ENCODE measurements at places on chromosomes 6 and 20. TPM values are rescaled to one million over a fixed set of nuclear protein-coding genes. Genes with fewer than 3 reads are reported as not detected.

DNA sequence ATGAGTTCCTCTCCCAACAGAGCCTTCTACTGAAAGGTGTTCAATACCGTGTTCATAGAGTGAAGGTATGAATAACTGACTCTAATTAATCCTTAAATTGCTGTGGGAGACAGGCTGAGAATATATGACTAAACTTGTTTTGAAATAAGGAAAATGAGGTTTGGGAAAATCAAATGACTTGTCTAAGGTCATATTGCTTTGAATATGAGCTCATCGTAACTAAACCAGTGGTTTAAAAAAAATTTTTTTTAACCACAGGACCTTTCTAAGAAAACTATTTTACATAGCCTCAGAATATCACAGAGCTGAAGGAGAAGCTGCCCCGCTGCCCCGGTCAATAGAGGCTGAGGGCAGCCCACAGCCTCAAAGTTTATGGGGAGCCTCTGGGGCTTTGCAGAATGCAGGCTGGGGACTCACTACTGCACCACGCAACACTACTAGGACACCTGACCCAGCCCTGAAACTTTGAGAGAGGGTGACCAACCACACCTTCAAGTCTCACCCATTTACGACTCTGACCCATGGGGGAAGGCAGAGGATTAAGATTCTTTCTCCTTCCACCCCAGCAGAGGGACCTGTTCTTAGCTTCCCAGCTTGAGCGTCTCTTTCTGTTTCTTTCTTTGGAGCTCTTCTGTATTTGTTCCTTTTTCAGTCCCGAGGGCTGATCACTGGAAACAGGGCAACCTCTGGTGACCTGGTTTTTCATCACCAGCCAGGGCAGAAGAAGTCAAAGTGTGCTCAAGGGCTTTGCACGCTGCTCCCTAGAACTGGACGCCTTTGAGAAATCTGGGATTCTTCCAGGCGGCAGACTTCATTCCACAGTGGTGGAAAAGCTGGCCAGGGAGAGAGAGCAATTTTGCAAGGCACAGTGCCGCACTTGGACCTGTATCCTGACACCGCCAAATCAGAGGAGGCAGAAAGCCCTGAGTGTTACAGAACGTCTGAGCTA is 220.2 kb downstream of the ATXN1 start:
- peaks cover 6% of the 10 kb centered on the region for H3K36me3 ChIP-seq
- no peak overlapping the region for H3K27ac ChIP-seq
- H3K4me3 ChIP-seq: no peak overlapping the region
- H3K4me1 ChIP-seq: peaks cover 7% of the 10 kb centered on the region
- no peaks in the 10 kb centered on the region for H3K27me3 ChIP-seq

DNA sequence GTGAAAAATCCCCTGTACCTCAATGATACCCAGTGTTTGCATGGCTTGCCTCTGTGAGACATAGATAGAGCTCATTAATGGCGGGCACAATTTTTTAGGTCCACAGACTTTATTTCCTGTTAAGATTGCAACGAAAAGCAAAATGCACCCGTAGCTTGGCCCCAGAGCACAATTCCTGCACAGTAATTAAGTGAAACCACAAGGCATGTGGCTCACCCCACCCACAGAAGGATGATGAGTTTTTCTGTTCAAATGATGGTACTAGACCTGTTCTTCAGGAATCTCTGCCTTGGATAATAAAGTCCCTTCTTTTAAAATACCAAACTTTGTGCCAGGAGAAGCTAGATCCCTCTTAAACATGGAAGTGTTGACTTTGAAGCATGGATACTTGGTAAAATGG is 738.1 kb downstream of the QKI start:
- DNase-seq: no peak
- H3K27me3 ChIP-seq: no peaks in the 10 kb centered on the region
- H3K4me3 ChIP-seq: no peak overlapping the region
- no peaks in the 10 kb centered on the region for H3K36me3 ChIP-seq
- no peak overlapping the region for H3K27ac ChIP-seq

Gene SLC2A10
- polyA plus RNA-seq: 10.5 TPM

- no peak overlapping the region for H3K4me3 ChIP-seq
- no peaks in the 10 kb centered on the region for H3K36me3 ChIP-seq
- no peak for DNase-seq
- no peaks in the 10 kb centered on the region for H3K27me3 ChIP-seq
- no peak overlapping the region for H3K27ac ChIP-seq
Observed at GRCh38 chr6:2522521-2522920, 228.2 kb downstream of the MYLK4 start.

GRCh38 chr6:44267252-44267651 is 1.9 kb upstream of the NFKBIE start:
- peaks cover 37% of the 10 kb centered on the region for H3K4me1 ChIP-seq
- H3K36me3 ChIP-seq: no peaks in the 10 kb centered on the region
- DNase-seq: no peak

- DNase-seq: no peak
- peaks cover 18% of the 10 kb centered on the region for H3K4me1 ChIP-seq
- H3K4me3 ChIP-seq: no peak overlapping the region
- H3K27ac ChIP-seq: no peak overlapping the region
- H3K27me3 ChIP-seq: no peaks in the 10 kb centered on the region
Observed at GRCh38 chr20:59022754-59023153, 3.5 kb downstream of the TUBB1 start.

GRCh38 chr6:170132011-170132521 is 158.8 kb downstream of the DLL1 start:
- no peaks in the 10 kb centered on the region for H3K36me3 ChIP-seq
- peaks cover 31% of the 10 kb centered on the region for H3K4me1 ChIP-seq
- DNase-seq: no peak
- no peak overlapping the region for H3K27ac ChIP-seq
- no peaks in the 10 kb centered on the region for H3K27me3 ChIP-seq

Measured in stomach (tissue), 19 donors.